ENCODE measurements at places on chromosomes 16 and 17. TPM values are rescaled to one million over a fixed set of nuclear protein-coding genes. Genes with fewer than 3 reads are reported as not detected.
A peak's percentile ranks its signal among the peaks of the same experiment; 100 is the strongest.

GRCh38 chr17:38890410-38890746, 20.5 kb downstream of the LASP1 start:
- H3K36me3 ChIP-seq, result peaks cover 28% of the 10 kb centered on the region
- H3K27me3 ChIP-seq, result no peaks in the 10 kb centered on the region
- DNase-seq, result no peak
- H3K4me1 ChIP-seq, result peaks cover 13% of the 10 kb centered on the region
- H3K4me3 ChIP-seq, result no peak overlapping the region

DNA sequence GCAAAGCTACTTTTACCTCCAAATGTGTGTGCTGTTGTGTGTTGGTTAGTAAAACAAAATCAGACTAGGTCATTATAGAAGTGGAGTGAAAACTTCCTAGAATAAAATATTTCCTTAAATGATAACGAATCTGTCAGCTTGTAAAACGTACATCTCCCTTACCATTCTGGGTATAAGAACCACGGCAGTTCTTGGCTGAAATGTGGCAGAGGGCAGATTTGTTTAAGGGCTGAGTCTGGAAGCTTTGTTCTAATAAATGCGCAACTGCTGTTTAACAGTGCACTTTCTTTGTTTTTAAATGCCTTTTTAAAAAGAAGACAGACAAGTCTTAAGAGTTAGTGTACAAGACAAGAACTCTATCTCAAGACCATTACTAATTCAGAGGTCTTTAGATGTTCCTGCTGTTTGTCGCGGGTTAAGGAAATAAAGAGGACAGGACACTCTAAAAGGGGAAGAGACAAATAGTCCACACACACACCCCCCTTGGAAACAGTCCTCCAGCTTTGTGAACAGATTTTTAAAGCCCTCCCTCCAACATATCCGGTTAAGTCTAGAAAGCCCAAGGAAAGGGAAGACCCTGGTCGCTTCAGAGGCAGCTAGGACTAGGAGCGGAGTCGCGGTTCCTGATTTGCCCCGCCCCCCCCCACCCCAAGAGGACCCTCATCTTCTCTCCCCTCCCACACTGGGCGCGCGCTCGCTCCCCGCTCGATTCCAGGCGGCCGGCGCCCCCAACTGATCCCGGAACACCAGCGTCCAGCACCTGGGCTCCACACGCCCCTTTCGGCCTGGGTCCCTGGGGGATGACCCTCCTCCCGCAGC, 658 bp downstream of the SYNRG start:
- H3K4me1 ChIP-seq, result peaks cover 16% of the 10 kb centered on the region
- peak overlapping the region; percentile 23 for H3K27ac ChIP-seq
- peak overlapping the region; percentile 89 for H3K4me3 ChIP-seq
- H3K36me3 ChIP-seq, result 0 out of 2 replicates have a peak, but pooled peaks cover 17% of the 10 kb centered on the region

DNA sequence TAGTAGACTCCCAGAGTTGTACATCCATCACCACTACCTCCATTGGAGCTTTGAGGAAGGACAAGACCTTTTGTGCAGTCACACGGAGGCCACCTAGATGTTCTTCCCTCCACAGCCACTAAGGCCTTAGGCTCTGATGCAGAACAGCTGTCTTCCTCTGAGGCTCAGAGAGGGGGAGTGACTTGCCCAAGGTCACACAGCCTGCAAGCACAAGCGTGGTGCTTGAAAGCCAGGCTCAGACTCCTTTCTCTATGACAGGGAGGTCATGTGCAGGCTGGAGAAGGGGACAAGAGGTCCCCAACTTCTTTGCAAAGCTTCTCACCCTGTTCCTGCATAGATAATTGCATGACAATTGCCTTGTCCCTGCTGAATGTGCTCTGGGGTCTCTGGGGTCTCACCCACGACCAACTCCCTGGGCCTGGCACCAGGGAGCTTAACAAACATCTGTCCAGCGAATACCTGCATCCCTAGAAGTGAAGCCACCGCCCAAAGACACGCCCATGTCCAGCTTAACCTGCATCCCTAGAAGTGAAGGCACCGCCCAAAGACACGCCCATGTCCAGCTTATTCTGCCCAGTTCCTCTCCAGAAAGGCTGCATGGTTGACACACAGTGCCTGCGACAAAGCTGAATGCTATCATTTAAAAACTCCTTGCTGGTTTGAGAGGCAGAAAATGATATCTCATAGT, 12.7 kb downstream of the SCGB1C2 start:
- H3K27me3 ChIP-seq, result peaks cover 14% of the 10 kb centered on the region
- no peak for DNase-seq
- no peaks in the 10 kb centered on the region for H3K36me3 ChIP-seq
- H3K4me1 ChIP-seq, result no peaks in the 10 kb centered on the region
- no peak overlapping the region for H3K4me3 ChIP-seq

GRCh38 chr17:50551433-50551815, 4.5 kb downstream of the SPATA20 start:
- H3K36me3 ChIP-seq, result no peaks in the 10 kb centered on the region
- H3K4me1 ChIP-seq, result peaks cover 8% of the 10 kb centered on the region
- DNase-seq, result no peak
- H3K27me3 ChIP-seq, result no peaks in the 10 kb centered on the region

DNA sequence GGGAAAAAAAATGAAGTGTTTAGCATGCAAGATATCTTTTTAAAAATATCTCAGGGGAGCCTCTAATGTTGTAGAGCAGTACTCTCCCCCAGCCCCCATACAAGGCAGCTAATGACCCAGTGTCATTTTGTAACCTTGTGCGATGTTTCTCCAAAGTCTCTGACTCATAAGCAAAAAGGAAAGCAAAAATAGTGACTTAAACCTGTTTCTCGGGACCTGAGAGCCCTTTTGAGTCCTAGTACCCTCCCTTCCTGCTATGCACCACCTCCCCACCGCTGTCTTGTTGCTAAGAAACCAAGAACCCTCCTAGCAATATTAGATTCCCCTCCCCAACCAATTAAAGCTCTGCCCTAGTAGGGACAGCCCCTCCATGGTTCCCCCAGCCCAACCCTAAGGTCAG, 2.8 kb downstream of the MYCBPAP start:
- DNase-seq, result peak; percentile 86
- H3K27ac ChIP-seq, result peak overlapping the region; percentile 55
- no peaks in the 10 kb centered on the region for H3K27me3 ChIP-seq

DNA sequence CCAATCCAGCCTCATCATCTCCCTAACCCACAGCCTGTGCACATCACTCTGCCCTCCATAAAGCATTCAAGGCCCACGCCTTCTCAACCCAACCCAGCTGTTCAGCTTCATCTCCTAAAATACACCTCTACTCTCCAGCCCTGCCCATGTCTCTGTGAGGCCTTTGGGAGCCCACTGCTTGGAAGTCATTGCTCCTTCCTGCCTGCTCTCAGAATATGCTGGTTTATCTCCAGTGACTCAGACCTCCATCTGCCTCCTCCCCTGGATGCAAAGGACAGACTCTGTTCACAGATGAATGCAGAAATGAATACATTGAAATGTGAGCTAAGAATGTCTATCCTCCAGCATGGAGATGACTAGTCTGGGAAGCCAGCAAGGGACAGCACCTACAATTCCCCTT, 19.0 kb downstream of the KCNG4 start:
- no peak overlapping the region for H3K4me3 ChIP-seq
- H3K27ac ChIP-seq, result no peak overlapping the region
- H3K4me1 ChIP-seq, result peaks cover 17% of the 10 kb centered on the region
- no peak for DNase-seq

DNA sequence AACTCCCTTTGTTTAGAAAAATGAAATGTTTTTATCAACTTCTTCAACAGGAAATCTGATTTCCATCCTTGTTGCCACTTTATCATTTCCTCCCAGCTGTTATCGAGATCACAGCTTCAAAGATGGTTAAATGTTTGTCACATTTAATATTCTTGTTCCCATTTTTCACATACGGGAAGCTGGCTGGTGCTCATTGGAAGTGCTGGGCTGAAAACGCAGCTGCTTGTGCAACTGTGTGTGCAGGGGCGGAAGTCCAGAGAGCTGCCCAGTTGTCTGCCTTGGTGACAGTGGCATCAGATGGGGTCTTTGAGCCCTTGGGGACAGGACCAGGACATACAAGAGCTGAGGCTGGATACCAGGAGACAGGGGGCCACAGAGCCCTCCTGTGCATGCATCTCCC, 549.2 kb upstream of the CDH11 start:
- no peaks in the 10 kb centered on the region for H3K36me3 ChIP-seq
- DNase-seq, result no peak
- H3K4me3 ChIP-seq, result no peak overlapping the region
- no peaks in the 10 kb centered on the region for H3K4me1 ChIP-seq
- H3K27me3 ChIP-seq, result peaks cover 12% of the 10 kb centered on the region
- H3K27ac ChIP-seq, result no peak overlapping the region

GRCh38 chr16:50183316-50183715, 30.2 kb downstream of the TENT4B start:
- H3K4me1 ChIP-seq, result peaks cover under 1% of the 10 kb centered on the region
- no peaks in the 10 kb centered on the region for H3K36me3 ChIP-seq
- H3K4me3 ChIP-seq, result no peak overlapping the region
- no peak overlapping the region for H3K27ac ChIP-seq
- peak; percentile 58 for DNase-seq
- H3K27me3 ChIP-seq, result no peaks in the 10 kb centered on the region

DNA sequence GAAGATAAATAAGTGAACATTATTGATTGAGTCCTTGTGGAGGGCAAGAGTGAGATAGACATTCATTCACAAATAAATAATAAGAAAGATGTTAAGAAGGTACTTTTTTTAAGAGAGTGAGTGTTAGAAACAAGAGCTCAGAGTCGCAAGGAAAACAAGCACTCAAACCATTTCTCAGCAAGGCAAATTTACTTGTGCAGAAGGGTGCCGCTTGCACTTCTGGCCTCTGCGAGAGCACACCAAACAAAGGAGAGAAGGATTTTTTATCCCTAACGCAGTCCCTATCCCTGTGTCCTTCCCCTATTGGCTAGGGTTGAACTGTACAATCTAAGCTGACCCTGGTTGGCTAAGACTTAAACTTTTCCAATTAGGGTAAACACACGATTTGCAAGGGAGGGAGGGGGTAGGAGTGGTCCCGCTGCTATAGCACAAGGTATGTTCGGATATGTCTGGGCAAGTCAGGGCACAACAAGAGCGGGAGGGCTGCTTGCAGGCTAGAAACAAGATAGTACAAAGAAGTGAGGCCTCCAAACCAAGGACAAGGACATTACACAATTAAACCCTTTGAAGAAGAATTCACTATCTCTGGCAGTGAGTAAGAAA, 156.2 kb downstream of the PPM1E start:
- peaks cover 10% of the 10 kb centered on the region for H3K4me1 ChIP-seq
- no peak overlapping the region for H3K27ac ChIP-seq
- H3K27me3 ChIP-seq, result no peaks in the 10 kb centered on the region

DNA sequence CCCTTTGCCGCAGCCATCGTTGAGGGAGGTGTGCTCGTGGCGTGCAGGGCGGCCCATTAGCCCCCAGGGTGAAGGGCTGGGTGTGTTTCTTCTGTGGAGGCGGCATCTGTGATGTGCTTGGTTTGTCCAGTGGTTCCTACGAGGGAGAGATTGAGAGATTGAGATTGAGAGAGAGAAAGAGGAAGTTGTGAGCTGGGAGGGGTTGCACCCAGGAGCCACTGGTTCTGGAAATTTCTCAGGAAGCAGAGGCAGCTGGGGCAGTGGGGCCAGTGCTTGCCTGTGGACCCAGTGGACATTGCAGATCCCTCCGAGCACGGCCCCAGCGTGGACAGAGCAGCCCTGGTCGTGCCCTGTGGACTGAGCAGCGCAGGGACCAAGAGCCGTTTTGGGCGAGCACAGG, 72.0 kb upstream of the ZNF750 start:
- H3K27me3 ChIP-seq, result no peaks in the 10 kb centered on the region
- no peak overlapping the region for H3K4me3 ChIP-seq
- no peaks in the 10 kb centered on the region for H3K4me1 ChIP-seq
- H3K36me3 ChIP-seq, result no peaks in the 10 kb centered on the region

- no peaks in the 10 kb centered on the region for H3K36me3 ChIP-seq
- no peaks in the 10 kb centered on the region for H3K27me3 ChIP-seq
- no peak for DNase-seq
- no peak overlapping the region for H3K27ac ChIP-seq
- no peak overlapping the region for H3K4me3 ChIP-seq
- no peaks in the 10 kb centered on the region for H3K4me1 ChIP-seq
Measured at GRCh38 chr16:84434800-84435199, 66.5 kb downstream of the ATP2C2 start.

DNA sequence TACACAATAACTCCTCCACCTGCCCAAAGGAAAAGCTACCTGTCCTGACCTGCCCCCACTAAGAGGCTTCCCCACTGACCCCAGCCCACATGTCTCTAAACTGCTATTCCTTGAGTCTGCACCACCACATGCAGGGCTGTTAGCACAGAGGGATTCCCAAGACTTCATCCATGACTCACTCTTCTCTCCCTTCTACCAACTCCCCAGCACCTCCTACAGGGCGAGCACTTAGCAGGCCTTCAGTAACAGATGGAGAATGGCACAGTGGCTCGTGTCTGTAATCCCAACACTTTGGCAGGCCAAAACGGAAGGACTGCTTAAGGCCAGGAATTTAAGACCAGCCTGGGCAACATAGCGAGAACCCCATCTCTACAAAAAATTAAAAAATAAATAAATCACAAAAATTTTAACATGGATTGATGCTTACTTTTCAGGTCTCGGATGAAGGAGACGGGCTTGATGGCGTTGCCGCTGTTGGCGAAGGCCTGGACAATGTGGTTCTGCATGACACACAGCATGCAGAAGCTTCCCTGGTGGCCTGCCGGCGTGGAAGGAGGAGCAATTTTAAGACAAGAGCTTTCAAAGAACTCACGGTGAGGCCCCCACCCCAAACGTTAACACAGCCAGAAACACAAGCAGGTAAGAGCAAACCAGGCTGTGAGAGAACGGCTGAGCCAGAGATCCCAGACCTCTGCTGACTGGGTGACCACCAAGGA, 12.0 kb downstream of the USP36 start:
- H3K36me3 ChIP-seq, result 0 out of 2 replicates have a peak, but pooled peaks cover 8% of the 10 kb centered on the region
- no peaks in the 10 kb centered on the region for H3K4me1 ChIP-seq
- DNase-seq, result no peak

GRCh38 chr16:29029168-29029994, 44.5 kb downstream of the LAT start:
- H3K27me3 ChIP-seq, result no peaks in the 10 kb centered on the region
- no peak overlapping the region for H3K27ac ChIP-seq
- 0 out of 2 replicates have a peak, but pooled peaks cover 6% of the 10 kb centered on the region for H3K4me1 ChIP-seq

DNA sequence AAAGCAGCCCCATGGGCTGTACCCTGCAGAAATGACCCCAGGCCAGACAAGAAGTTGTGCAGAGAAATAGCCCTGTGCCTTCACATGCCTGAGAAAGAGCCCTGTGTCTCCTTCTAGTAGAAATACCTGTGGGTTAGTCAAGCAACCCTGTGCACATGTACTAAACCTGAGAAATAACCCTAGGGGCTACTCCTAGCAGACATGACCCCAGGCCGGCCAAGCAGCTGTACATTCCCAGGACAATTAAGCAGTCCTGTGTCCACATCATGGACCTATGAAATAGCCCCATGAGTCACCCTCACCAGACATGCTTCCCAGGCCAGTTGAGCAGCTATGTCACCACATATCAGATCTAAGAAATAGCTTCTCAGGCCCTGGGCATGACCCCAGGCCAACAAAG, 519.7 kb upstream of the CA10 start:
- peaks cover 13% of the 10 kb centered on the region for H3K4me1 ChIP-seq
- no peaks in the 10 kb centered on the region for H3K36me3 ChIP-seq
- H3K27ac ChIP-seq, result peak overlapping the region; percentile 73
- no peaks in the 10 kb centered on the region for H3K27me3 ChIP-seq
- no peak overlapping the region for H3K4me3 ChIP-seq
- DNase-seq, result peak; percentile 1

GRCh38 chr17:30222721-30223175, 12.7 kb downstream of the SLC6A4 start:
- no peaks in the 10 kb centered on the region for H3K27me3 ChIP-seq
- H3K4me3 ChIP-seq, result no peak overlapping the region
- no peak overlapping the region for H3K27ac ChIP-seq
- DNase-seq, result no peak
- no peaks in the 10 kb centered on the region for H3K36me3 ChIP-seq

PPL gene
- total RNA-seq, result 184 TPM

KRT36 gene
- total RNA-seq, result not detected

CFDP1 gene
- total RNA-seq, result 55.6 TPM

TBC1D3I gene
- 0.81 TPM for total RNA-seq

JPT2 gene
- 199 TPM for total RNA-seq
